ENCODE measurements at places on chromosomes 6 and 20.

DNA sequence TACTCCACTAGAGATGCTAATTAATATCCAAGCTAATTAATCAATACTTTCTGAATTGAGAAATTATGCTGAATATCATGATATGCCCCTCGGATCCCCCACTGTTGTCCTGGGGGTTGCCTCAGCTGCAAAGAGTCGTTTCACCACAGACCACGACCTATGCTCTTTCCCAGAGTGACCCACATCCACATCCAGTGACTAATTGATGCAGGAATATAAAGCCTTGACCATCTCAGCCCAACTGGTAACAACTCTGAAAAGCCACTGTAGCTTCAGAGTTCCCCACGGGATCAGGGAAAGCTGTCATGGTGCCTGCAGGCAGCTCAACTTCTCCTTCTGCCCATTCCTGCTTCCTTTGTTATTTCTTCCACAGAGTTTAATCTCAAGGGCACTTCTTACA lies 116.9 kb downstream of the RWDD2A start:
- peaks cover 5% of the 10 kb centered on the region for H3K4me1 ChIP-seq
- no peak overlapping the region for H3K27ac ChIP-seq
- DNase-seq, result no peak
- no peaks in the 10 kb centered on the region for H3K27me3 ChIP-seq
- no peak overlapping the region for H3K4me3 ChIP-seq

GRCh38 chr6:135358251-135358821 lies 139.2 kb downstream of the AHI1 start:
- peaks cover 12% of the 10 kb centered on the region for H3K36me3 ChIP-seq
- no peak overlapping the region for H3K4me3 ChIP-seq
- no peak for DNase-seq
- no peaks in the 10 kb centered on the region for H3K4me1 ChIP-seq
- H3K27me3 ChIP-seq, result peaks cover 5% of the 10 kb centered on the region

GRCh38 chr6:85472744-85473143 lies 22.9 kb downstream of the NT5E start:
- H3K27me3 ChIP-seq, result peaks cover 3% of the 10 kb centered on the region
- H3K27ac ChIP-seq, result no peak overlapping the region
- no peak overlapping the region for H3K4me3 ChIP-seq
- no peaks in the 10 kb centered on the region for H3K36me3 ChIP-seq
- no peaks in the 10 kb centered on the region for H3K4me1 ChIP-seq

- no peak for DNase-seq
- H3K4me1 ChIP-seq, result no peaks in the 10 kb centered on the region
- H3K27me3 ChIP-seq, result peaks cover 18% of the 10 kb centered on the region
- no peak overlapping the region for H3K4me3 ChIP-seq
Observed at GRCh38 chr20:19528286-19529030, 229.6 kb upstream of the RIN2 start.

Data from nephron progenitor cell (in vitro differentiated cells).